ENCODE measurements at places on chromosomes 4 and X. TPM values are rescaled to one million over a fixed set of nuclear protein-coding genes. Genes with fewer than 3 reads are reported as not detected.

GRCh38 chrX:37407736-37408135 is 58.6 kb downstream of the PRRG1 start:
- H3K4me1 ChIP-seq = no peaks in the 10 kb centered on the region
- H3K36me3 ChIP-seq = no peaks in the 10 kb centered on the region
- H3K27me3 ChIP-seq = no peaks in the 10 kb centered on the region
- DNase-seq = no peak
- no peak overlapping the region for H3K27ac ChIP-seq

- no peak overlapping the region for H3K4me3 ChIP-seq
- no peaks in the 10 kb centered on the region for H3K27me3 ChIP-seq
- no peaks in the 10 kb centered on the region for H3K4me1 ChIP-seq
- no peak for DNase-seq
These were observed 308.5 kb downstream of the EVC2 start for GRCh38 chr4:5399790-5400421.

- no peaks in the 10 kb centered on the region for H3K36me3 ChIP-seq
- H3K27me3 ChIP-seq = no peaks in the 10 kb centered on the region
- DNase-seq = peak; percentile 81
- H3K4me1 ChIP-seq = no peaks in the 10 kb centered on the region
- peak overlapping the region; percentile 54 for H3K27ac ChIP-seq
- H3K4me3 ChIP-seq = no peak overlapping the region
These were observed 74.0 kb upstream of the GC start for GRCh38 chr4:71857713-71858451.

DNA sequence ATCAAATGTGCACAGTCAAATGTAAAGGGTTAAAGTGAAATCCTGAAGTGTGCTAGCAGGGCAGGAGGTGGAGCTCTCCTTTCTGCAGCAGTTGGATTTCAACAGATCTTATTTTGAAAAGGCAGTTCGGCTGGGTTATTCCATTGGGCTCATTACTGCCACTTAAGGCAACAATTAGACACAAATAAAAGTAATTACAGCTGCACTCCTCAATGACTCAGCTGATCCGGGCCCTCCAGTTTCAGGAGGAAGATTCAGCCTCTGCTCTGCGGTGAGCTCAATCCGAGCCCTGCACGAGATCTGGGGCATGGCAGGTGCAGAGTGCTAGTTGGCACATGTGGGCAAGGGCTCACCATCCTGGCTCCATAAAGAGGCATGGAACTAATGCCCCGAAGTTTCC is 85.4 kb downstream of the PHKA2 start:
- no peaks in the 10 kb centered on the region for H3K27me3 ChIP-seq
- no peak overlapping the region for H3K27ac ChIP-seq
- DNase-seq = no peak

- no peak for DNase-seq
- no peak overlapping the region for H3K4me3 ChIP-seq
- no peaks in the 10 kb centered on the region for H3K27me3 ChIP-seq
- no peak overlapping the region for H3K27ac ChIP-seq
- H3K4me1 ChIP-seq = no peaks in the 10 kb centered on the region
These were observed 204.9 kb downstream of the AASDH start for GRCh38 chr4:56182356-56182755.

- no peak for DNase-seq
- no peak overlapping the region for H3K27ac ChIP-seq
- no peaks in the 10 kb centered on the region for H3K36me3 ChIP-seq
- H3K4me3 ChIP-seq = no peak overlapping the region
- H3K27me3 ChIP-seq = no peaks in the 10 kb centered on the region
These were observed 6.8 kb downstream of the TXK start for GRCh38 chr4:48127231-48127630.

DNA sequence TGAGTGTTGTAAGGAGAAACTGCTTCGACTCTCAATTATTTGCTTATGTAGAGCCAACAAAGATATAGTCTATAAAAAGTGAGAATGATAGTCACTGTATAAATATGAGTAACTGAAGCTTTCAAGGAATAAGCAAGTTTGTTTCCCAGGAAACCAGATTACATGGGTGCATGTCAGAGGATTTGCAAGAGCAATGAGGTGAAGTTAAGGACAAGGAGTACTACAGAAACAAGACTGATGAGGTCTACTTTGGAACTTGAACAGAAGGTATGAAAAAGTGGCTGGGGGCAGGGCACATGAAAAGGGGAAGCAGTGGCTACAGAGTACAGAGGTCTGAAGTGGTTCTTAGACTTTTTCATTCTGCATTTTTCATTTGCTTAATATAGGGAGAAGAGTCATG is 321.0 kb upstream of the CXXC4 start:
- no peaks in the 10 kb centered on the region for H3K36me3 ChIP-seq
- H3K27me3 ChIP-seq = no peaks in the 10 kb centered on the region
- H3K27ac ChIP-seq = no peak overlapping the region
- DNase-seq = peak; percentile 60

GRCh38 chrX:145818186-145819113 is 821 bp downstream of the SLITRK2 start:
- peak; percentile 21 for DNase-seq
- no peaks in the 10 kb centered on the region for H3K4me1 ChIP-seq
- no peaks in the 10 kb centered on the region for H3K36me3 ChIP-seq
- H3K27ac ChIP-seq = no peak overlapping the region

DNA sequence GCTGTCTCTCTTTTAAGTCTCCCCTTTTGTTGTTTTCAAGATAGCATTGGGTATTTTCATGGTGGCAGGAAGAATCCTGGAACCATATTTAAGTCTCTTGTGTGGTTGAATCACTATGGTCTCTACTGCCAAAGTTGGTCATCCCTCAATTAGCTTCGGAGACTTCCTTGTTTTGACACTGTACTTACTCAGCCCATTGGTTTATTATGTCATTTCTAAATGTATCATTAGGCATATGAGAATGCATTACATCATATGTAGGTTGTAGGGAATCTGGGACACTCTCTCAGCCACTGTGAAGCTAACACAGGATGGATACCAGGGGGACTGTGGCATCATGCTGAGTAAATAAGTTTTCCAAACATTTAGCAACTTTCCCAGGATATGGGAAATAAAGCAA is 211.8 kb downstream of the DTHD1 start:
- no peaks in the 10 kb centered on the region for H3K27me3 ChIP-seq
- H3K27ac ChIP-seq = no peak overlapping the region

DNA sequence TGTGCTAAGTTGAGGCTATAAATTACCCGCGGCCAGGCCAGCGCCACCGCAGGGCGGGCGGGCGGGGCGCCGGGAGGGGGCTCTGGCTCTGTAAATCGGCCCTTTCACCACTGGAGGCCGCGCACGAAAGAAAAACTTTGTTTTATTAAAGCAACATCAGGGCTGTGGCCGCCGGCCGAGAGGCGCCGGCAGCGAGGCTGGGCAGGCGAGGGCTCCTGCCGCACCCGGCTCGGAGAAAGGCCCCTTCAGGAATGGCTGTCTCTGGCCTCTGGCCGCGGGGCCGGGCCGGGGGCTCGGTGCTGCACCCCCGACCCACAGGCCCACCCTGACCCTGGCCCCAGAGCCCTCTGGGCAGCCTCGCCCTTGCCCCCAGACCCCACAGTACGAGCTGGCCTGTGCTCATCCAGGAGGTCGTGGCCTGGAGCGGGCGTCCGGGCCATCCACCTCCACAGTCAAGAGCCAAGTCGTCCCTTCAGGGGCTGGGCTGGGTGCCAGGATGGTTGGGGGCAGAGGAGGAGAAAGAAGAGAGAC is 29.5 kb upstream of the FGFR3 start:
- no peaks in the 10 kb centered on the region for H3K27me3 ChIP-seq
- H3K4me3 ChIP-seq = peak overlapping the region; percentile 9
- peak overlapping the region; percentile 43 for H3K27ac ChIP-seq
- no peaks in the 10 kb centered on the region for H3K36me3 ChIP-seq
- peak; percentile 86 for DNase-seq

- DNase-seq = no peak
- H3K4me1 ChIP-seq = no peaks in the 10 kb centered on the region
- H3K27ac ChIP-seq = no peak overlapping the region
- H3K4me3 ChIP-seq = no peak overlapping the region
- H3K27me3 ChIP-seq = no peaks in the 10 kb centered on the region
These were observed 13.6 kb downstream of the TSPAN6 start for GRCh38 chrX:100623001-100623400.

DNA sequence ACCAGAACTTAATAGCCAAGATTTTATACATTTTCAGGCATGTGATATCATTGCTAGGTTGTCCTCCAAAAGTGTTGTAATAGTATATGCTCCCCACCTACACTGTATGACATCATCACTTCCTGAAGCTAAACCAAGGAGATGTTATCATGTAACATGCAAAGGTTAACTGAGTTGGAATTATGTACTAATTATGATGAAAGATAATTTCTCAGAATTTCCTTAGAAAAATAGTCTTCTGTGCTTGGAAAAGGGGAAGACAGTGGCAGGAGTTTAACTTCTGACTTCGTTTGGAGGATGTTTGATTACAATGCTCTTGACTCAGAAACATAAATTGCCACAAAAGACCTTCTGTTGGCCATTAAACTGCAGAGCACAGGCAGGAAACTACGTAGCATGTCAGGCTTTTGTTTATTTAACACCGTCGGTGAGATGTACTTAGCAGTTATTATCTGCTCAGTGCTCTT is 83.6 kb upstream of the GUCY1A1 start:
- no peak overlapping the region for H3K27ac ChIP-seq
- no peaks in the 10 kb centered on the region for H3K27me3 ChIP-seq
- no peaks in the 10 kb centered on the region for H3K36me3 ChIP-seq
- H3K4me3 ChIP-seq = no peak overlapping the region

DGKK gene
- not detected for total RNA-seq

FGF2 gene
- total RNA-seq = 47.3 TPM

VCX2 gene
- not detected for total RNA-seq

NAP1L2 gene
- total RNA-seq = 0.87 TPM

OTC gene
- not detected for total RNA-seq

RLIM gene
- 16.9 TPM for total RNA-seq

STAP1 gene
- not detected for total RNA-seq

All from stomach (tissue), 19 donors.